ENCODE measurements at places on chromosomes 3 and 15.

DNA sequence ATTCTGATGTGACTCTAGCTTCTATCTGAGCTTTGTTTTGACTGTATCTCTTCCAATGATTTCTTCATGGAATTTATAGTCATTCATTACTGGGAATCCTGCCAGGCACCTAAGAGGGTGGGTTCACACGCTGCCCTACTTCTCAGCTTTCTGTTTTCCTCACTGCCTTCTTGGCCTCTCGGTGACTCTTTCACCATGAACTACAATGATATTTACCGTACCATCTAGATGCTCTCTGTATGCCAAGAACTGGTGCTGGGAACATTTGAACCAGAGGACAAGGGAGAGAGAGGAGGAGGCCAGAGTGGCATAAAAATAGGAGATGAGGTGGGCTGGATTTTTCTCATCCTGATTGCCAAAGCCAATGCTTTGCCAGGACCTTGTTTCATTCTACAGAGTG, 280.0 kb upstream of the P2RY1 start:
- no peak for DNase-seq

DNA sequence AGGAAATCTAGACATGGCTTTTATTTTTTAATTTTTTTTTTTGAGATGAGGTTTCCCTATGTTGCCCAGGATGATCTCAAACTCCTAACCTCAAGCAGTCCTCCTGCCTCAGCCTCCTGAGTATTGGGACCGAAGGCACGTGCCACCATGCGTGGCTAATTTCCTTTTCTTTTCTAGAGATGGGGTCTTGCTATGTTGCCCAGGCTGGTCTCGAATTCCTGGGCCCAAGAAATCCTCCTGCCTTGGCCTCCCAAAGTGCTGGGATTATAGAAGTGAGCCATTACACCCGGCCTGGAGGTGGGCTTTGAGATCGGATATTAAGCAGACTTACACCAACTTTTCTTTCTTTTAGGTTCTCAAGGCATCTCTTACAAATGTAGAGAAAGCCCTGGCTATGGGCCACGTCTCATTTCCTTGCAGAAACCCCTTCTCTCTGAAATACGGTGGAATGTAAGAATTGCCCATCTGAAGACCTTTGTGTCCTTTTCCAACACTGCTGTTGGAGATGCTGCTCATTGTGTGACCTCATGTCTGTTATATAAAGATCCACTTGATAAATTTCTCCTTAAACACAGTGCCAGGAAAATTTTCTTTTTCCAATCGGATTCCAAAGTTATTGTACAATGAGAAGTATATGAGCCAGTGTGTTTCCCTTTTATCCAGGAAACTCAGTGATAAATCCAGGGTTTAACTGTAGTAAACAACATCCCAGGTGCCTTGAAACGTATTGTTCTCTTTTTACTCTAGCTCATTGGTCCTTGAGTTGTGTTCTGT, 36.8 kb upstream of the CFAP161 start:
- no peak for DNase-seq

- DNase-seq, result no peak
Observed at GRCh38 chr3:38578081-38578475, 71.4 kb downstream of the SCN5A start.

GRCh38 chr3:33659856-33660434, 58.1 kb downstream of the CLASP2 start:
- no peak for DNase-seq

DNA sequence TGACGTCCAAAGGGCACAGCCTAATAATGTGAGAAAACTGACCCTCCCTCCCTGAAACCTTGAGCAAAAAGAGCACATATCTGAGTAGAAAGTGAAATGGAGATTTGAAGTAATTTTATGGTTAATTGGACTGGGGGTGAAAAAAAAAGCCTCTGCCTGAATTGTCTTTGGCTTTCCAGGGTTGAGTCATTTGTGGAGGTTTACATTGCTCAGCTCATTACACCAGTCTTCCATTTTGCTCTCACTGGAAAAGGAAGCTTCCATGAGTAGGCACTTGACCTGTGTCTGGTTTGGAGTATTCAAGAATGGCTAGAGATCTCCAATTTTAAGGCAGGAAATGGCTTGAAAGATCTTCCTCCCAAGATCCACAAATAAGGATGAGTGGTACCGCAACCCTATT, 273.9 kb downstream of the PDCD6IP start:
- no peak for DNase-seq

GRCh38 chr15:63712828-63713520, 115.8 kb downstream of the FBXL22 start:
- DNase-seq, result no peak

DNA sequence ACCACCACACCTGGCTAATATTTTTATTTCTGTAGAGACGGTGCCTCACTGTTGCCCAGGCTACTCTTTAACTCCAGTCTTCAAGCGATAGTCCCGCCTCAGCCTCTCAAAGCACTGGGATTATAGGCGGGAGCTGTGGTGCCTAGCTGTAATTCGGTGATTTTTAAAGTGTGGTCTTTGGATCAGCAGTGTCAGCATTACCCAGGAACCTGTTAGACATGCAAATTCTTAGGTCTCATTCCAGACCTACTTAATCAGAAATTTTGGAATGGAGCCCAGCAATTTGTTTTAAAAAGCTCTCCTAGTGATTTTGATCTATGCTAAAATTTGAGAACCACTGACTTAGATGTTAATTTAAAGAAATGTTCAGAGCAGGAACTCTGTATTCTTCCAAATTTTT, 51.9 kb downstream of the GOLM2 start:
- no peak for DNase-seq

GRCh38 chr15:58222679-58223078, 84.5 kb downstream of the AQP9 start:
- no peak for DNase-seq

DNA sequence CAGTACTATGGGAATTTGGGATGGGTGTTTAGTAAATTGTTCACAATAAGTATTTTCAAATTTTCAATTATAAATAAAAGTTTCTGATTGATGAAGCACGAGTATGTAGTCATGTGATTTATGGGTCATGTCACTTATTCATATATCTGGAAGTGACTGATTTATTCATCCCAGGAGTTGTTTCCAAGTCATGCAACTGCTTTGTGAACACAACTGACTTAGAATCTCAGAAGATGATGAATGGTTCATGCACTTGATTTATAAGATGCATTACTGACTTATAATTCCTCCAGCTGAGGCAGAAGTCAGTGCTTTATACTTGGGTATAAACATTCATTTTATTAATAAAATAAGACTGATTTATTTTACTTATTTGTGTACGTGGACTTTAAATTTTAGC, 137.8 kb upstream of the CBLB start:
- no peak for DNase-seq

DNA sequence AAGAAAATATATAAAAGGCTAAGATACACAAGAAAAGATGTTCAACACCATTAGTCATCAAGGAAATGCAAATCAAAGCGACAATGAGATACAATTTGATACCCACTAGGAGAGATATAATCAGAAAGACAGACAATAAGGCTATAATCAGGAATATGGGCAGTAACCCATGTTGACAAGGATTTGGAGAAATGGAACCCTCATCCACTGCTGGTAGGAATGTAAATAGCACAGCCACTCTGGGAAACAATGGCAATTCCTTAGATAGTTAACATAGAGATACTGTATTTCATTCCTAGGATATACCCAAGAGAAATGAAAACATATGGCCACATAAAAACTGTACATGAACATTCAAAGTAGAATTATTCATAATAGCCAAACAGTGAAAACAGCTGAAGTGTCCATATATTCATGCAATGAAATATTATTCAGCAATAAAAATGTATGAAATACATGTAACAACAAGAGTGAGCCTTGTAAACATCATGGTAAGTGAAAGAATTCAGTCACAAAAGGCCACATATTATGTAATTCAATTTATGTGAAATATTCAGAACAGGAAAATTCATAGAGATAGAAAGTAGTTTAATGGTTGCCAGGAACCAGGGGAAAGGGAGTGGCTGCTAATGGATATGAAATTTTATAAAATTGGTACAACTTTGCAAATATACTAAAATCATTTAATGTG, 18.2 kb upstream of the COL8A1 start:
- DNase-seq, result no peak

GRCh38 chr3:136634821-136635220, 117.4 kb downstream of the STAG1 start:
- DNase-seq, result no peak

GRCh38 chr3:72336821-72337479, 511.3 kb downstream of the SHQ1 start:
- no peak for DNase-seq

GRCh38 chr15:65069179-65069578, 1.4 kb upstream of the RASL12 start:
- DNase-seq, result no peak

DNA sequence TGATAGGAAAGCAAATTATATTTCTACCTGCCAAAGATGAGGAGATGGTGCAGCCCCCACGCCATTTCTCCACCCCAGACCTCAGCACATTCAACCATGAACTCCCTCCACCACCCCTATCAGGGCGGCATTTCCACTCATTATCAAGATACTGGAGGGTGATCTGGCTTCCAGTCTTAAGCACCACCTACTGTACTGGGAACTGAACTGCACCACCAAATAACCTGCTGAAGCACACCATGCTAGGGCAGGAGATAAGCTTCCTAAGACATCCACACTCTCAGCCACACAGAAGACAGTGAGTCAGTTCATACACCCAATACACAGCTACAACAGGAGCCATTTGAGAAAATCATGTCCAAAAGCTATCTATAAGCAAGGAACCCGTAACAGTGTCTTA, 98.8 kb downstream of the FGF7 start:
- DNase-seq, result no peak

GRCh38 chr3:127209840-127210653, 17.1 kb downstream of the PRR23E start:
- DNase-seq, result no peak

DNA sequence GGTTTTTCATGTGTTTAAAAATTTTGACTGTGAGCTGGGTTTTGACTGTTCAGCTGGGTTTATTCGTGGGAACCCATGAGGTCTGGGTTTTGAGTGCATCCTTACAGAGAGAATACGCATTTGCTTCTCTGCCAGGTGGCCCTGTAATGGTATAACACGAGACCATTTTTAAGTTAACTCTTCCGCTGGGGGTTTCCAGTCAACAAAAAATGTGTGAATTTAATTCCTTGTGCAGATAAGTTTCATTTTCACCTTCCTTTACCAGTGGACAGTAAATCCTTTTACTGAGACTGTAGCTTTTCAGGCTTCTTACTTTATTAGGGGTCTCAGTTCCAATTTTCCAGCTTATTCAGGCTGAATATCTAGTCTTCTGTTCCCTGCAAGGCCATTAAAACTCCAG, 149.6 kb downstream of the OPA1 start:
- DNase-seq, result no peak

DNA sequence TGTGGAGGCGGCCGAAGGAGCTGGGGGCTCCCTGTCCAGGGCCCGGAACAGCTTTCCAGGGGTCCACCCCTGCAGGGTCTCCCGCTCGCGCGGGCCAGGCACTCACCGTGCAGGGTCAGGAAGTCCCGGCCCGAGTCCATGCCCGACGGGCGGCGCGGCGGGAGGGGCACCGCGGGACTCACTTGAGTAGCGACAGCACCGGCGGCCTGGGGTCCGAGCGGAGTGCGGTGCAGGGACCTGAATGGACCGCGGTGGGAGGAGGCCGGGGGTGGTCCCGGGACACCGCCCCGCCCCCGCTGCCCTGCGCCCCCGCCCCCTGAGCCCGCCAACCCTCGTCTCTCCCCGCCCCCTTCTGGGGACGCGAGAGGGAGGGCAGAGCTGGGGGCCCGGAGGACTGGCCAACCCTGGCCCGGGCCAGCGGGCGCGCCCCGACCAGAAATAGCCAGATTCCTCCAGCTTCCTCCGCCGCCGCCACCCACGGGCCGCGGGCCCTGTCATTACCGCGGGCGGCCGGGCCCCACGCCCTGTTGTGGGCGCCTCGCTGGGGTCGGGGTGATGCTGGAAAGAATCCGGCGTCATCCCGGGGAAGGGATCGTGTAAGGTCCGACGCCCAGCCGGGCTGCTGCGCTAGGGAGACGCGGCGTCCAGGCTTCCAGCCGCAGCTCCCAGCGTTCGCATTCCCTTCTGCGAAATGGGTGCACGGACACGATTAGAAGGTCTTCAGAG, at the start of gene PLCD1:
PLCD1 (minus strand) TSS at position 243 of the 726 bp plus-strand sequence; CDS start at position 140, 103 bp downstream.
- peak; percentile 14 for DNase-seq

GRCh38 chr15:79978655-79979514, 7.9 kb upstream of the BCL2A1 start:
- DNase-seq, result no peak

- no peak for DNase-seq
Observed at GRCh38 chr3:171116365-171116764, 89.8 kb upstream of the SLC2A2 start.

GRCh38 chr3:77885381-77885780, 845.5 kb downstream of the ROBO2 start:
- no peak for DNase-seq

DNA sequence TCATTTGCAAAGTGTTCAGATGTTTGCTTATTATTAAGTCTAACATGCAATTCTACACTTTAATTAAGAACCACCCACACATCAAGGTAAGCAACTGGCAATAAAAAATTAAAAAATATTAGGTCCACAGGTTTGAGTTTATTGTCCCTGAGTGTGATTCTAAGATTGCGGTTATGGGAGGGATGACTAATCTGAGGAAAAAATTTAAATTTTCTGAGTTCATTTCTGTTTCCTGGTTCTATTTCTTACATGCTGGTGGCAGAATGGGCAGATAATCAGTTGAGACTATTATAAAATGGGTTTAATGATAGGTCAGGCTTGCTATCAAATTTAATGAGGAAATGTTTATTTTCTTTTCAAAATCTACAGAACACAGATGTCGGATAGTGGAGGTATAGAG, 105.9 kb downstream of the TP63 start:
- DNase-seq, result no peak

DNA sequence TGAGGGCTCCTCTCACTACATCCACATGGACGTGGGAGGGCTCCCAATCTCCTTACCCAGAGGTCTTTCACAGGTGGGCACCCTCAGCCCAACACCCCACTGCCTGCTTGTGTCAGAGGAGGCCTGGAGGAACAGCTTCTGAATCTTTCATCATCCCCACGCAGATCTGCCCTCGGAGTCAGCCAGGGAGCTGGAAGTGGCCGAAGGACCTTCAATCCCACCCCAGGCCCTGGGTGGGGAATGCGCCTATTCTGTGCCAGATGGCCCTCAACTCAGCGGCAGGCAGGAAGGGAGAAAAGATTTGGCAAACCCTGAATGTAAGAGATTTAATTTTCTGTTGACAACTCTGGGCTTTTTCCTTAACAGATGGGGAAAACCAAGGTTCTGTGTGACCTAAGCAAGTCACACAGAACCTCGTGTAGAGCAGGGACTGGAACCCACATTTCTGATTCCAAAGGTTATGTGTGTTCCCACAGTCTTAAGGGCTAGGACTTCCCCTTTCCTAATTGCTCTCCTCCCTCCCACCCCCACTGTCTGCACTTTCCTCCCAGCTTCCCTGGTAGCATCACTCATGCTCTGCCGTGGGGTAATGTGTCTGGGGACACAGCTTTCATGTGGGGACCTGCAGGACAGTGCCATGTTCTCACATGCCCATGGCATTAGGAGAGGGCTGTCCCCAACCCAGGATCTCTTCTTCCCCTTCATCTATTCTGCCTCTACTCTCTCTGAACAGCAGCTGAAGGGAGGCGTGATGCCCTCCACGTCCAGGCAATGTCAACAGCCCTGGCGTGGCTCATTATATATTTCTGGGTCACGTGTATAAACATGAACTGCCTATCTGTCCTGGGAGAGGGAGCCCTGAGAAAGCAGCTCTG, 98.1 kb downstream of the SEMA5B start:
- no peak for DNase-seq

Measured in stimulated activated CD8-positive, alpha-beta memory T cell treated with anti-CD3 and anti-CD28 coated beads, Interleukin-2, amount 100 ng/mL, for 1 hour (primary cell).